ENCODE measurements at places on chromosomes 6 and 20. TPM values are rescaled to one million over a fixed set of nuclear protein-coding genes. Genes with fewer than 3 reads are reported as not detected.

- DNase-seq: no peak
These were observed 149.1 kb downstream of the ZDHHC14 start for GRCh38 chr6:157530126-157530525.

The MYH7B gene
- total RNA-seq: not detected

The ACTL10 gene
- total RNA-seq: 2.2 TPM

The VIP gene
- not detected for total RNA-seq

The OXT gene
- total RNA-seq: 0.43 TPM

The SUMO4 gene
- not detected for total RNA-seq

- DNase-seq: peak; percentile 59
These were observed 5.8 kb downstream of the C6orf132 start for GRCh38 chr6:42136508-42137193.

DNA sequence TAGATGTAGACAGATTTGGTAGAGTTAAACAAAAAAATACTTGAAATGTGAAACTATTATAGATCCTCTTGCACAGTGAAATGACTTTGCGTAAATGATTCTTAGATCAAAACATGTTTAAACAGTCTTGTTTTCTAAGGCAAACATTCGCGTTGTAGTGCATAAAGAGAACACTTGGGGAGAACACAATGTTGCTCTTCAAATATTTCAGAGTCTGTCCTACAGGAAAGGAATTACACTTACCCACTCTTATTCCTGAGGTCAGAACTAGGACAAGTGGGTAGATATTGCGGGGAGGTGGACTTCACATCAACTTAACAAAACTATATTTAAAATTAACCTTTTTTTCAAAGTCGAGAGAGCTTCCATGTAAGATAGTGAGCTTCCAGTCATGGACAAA, 183.5 kb upstream of the PCSK2 start:
- no peak for DNase-seq

DNA sequence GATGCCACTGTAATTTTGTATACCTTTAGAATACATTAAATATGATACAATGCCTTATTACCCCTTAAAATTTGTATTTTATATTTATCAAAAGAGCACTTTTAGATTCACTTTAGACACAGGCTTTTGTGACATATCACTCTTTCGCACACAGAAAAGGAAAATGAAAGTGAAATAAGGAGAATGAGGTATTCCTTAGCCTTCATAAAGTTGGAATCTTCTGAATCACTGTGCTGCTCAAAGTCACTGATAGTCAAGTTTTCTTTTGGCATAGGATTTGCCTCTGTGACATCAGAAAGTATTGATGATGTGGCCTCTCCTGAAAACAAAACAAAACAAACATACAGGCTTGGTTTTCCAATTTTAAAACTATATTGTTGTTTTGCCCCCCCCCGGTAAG, 1097.1 kb downstream of the KIF16B start:
- DNase-seq: no peak
